Naive B cell (primary cell): ENCODE measurements at places on chromosomes 4 and X.

DNA sequence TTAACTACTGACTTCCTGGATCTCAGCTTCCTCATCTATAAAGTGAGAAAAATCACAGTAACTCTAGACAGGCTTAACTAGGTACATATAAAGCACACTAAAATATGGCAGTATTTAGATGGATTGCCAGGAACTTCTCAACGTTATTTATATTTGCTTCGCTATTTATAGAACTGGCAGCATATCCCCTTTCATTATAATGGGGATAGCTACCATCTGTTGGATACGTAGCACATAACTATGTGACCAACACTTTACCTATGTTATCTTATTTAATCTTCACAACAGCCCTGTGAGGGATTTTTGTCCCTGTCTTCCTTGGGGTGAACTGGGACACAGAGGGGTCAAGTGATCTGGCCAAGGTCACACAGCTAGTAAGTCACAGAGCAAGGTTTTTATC, 64.6 kb downstream of the ENPEP start:
- H3K4me3 ChIP-seq = no peak overlapping the region
- no peaks in the 10 kb centered on the region for H3K4me1 ChIP-seq
- no peak overlapping the region for H3K27ac ChIP-seq
- DNase-seq = no peak

- DNase-seq = no peak
- no peak overlapping the region for H3K27ac ChIP-seq
- H3K4me3 ChIP-seq = no peak overlapping the region
These were observed 329.5 kb downstream of the KCTD8 start for GRCh38 chr4:44118971-44119680.

DNA sequence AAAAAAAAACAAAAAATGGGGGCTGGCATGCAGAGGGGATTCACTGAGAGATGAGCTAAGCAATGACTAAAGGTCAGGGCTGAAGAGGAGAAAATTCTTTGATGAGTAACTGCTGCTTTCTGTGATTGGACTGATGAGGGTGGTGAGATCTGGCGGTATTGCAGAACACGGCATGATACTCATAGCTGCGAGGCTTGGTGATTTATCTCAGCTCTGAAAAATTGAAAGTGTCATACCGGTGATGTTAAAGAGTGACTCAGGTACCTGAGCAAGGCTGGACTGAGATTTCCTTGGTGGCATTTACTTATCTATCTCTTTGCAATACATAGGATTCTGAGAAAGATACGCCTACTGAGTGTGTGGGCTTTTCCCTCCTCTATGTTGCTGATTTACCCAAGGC, 204.1 kb upstream of the DDX53 start:
- H3K27me3 ChIP-seq = no peaks in the 10 kb centered on the region
- H3K4me1 ChIP-seq = no peaks in the 10 kb centered on the region
- no peaks in the 10 kb centered on the region for H3K36me3 ChIP-seq
- H3K4me3 ChIP-seq = no peak overlapping the region
- DNase-seq = no peak
- H3K27ac ChIP-seq = no peak overlapping the region

- DNase-seq = no peak
- H3K27me3 ChIP-seq = no peaks in the 10 kb centered on the region
- H3K36me3 ChIP-seq = no peaks in the 10 kb centered on the region
- H3K27ac ChIP-seq = no peak overlapping the region
These were observed 56.9 kb upstream of the STS start for GRCh38 chrX:7090641-7091040.

DNA sequence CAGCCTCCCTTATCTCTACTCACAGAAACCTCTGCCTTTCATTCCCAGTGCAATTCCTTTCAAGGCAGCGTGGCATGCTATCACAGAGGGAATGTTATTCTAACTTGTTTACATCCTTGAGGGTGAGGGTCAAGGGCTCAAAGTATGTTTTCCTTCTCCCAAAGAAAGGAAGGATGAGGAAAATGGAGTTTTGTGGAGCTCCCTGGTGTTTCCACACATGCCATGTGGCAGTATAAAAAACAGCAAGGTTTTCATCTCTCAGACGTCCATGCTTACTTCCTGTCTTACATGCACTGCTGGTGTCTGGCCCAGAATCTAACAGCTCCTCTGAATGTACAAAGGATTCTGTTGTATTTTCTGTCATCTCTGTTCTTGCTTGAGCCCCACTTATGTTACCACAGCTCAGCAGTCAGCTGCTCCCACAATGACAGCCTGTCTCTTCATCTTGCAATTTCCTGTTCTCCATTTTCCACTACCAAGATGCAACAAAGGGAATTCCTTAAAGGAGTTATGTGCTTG, 128.0 kb downstream of the SNCA start:
- H3K4me3 ChIP-seq = no peak overlapping the region
- no peaks in the 10 kb centered on the region for H3K36me3 ChIP-seq
- H3K27ac ChIP-seq = no peak overlapping the region
- no peak for DNase-seq
- H3K27me3 ChIP-seq = no peaks in the 10 kb centered on the region

GRCh38 chrX:100687546-100687945, 43.5 kb downstream of the SRPX2 start:
- peak overlapping the region; percentile 88 for H3K27ac ChIP-seq
- H3K4me3 ChIP-seq = peak overlapping the region; percentile 40
- no peaks in the 10 kb centered on the region for H3K36me3 ChIP-seq
- DNase-seq = peak; percentile 25
- peaks cover 10% of the 10 kb centered on the region for H3K27me3 ChIP-seq

GRCh38 chr4:72951628-72952027, 117.9 kb downstream of the COX18 start:
- no peaks in the 10 kb centered on the region for H3K4me1 ChIP-seq
- H3K27me3 ChIP-seq = peaks cover 15% of the 10 kb centered on the region
- H3K27ac ChIP-seq = no peak overlapping the region
- no peak for DNase-seq

GRCh38 chr4:19888587-19888986, 363.1 kb upstream of the SLIT2 start:
- no peak overlapping the region for H3K4me3 ChIP-seq
- H3K36me3 ChIP-seq = no peaks in the 10 kb centered on the region
- DNase-seq = no peak
- H3K27ac ChIP-seq = no peak overlapping the region

- peaks cover 17% of the 10 kb centered on the region for H3K36me3 ChIP-seq
- no peaks in the 10 kb centered on the region for H3K27me3 ChIP-seq
- H3K4me1 ChIP-seq = peaks cover 23% of the 10 kb centered on the region
- no peak for DNase-seq
- no peak overlapping the region for H3K4me3 ChIP-seq
- no peak overlapping the region for H3K27ac ChIP-seq
These were observed 11.9 kb downstream of the HTT-AS start for GRCh38 chr4:3062471-3062870.

- H3K4me3 ChIP-seq = peak within 1 kb of the TSS; percentile 79
- H3K27me3 ChIP-seq = peaks cover 30% of the 10 kb centered on the region
- peak within 1 kb of the TSS; percentile 17 for H3K27ac ChIP-seq
- H3K36me3 ChIP-seq = no peaks in the 10 kb centered on the region
- peaks cover 16% of the 10 kb centered on the region for H3K4me1 ChIP-seq
These were observed at the start of gene LNX1 for GRCh38 chr4:53591372-53591892. LNX1 (minus strand) TSS chr4:53591486; CDS start chr4:53574002, 17,484 bp downstream.

GRCh38 chr4:37928426-37929416, 31.5 kb upstream of the PTTG2 start:
- no peak for DNase-seq
- H3K4me1 ChIP-seq = peaks cover 32% of the 10 kb centered on the region
- no peak overlapping the region for H3K4me3 ChIP-seq
- H3K27me3 ChIP-seq = no peaks in the 10 kb centered on the region
- peaks cover 13% of the 10 kb centered on the region for H3K36me3 ChIP-seq
